Fibroblast of skin of back (primary cell): ENCODE measurements at places on chromosomes 4 and X.

GRCh38 chrX:84182516-84182915 lies 5.5 kb downstream of the RPS6KA6 start:
- no peak for DNase-seq

- DNase-seq: no peak
Observed at GRCh38 chr4:162366146-162366545, 202.3 kb upstream of the FSTL5 start.

DNA sequence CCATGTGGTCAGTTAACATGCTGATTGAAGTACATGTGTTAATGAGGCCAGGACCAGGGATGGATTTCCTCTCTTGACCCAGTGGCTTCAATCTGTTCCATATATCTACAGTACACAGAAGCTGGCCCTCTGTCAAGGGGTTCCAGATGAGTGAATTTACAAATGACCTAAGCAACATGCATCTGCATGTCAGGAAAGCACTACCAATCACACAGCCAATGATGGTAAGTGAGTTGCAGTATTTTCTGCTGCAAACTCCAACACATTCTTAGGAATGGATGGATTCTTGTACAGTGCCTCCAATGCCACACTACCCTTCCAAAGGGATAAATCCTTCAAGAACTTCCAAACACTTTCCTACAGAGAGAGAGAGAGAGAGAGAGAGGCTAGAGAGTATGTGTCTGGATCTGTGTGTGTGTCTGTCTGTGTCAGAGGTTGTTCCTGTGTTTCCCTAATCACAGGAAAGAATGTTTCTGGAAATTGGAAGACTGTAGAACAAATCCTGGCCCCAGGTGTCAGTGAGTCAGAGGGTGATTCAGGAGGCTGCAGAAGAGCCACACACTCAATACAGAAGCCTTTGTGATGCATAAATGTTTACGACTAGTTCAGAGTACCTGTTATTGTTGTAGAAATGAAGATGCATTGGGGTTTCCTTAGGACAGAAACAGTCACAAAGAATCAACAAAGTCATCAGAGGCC lies 107.5 kb downstream of the GUCY2F start:
- no peak for DNase-seq

DNA sequence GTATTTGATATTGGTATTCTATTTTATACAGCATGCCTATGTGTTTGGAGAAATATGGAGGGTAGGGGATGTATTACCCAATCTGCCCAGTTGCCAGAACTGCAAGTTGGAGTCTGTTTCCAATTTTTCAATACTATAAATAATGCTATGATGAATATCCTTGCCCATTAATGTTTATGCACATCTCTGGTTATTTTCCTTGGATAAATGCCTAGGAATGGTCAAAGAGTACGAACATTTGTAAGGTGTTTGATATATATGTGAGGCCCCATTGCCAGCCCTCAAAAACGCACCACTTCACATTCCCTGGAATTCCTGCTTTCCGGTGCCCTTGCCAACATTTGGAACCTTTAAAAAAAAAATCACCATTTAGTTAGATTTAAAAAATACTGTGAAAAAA lies 34.3 kb downstream of the CLDN34 start:
- peak; percentile 11 for DNase-seq

GRCh38 chr4:183241721-183242151 lies 78.3 kb downstream of the CLDN22 start:
- no peak for DNase-seq

- DNase-seq: peak; percentile 95
Observed at GRCh38 chrX:136214551-136214950, 36.6 kb downstream of the MAP7D3 start.

- no peak for DNase-seq
Observed at GRCh38 chr4:157572284-157572683, 351.8 kb downstream of the GRIA2 start.

- no peak for DNase-seq
Observed at GRCh38 chr4:98406819-98407218, 145.6 kb downstream of the RAP1GDS1 start.

DNA sequence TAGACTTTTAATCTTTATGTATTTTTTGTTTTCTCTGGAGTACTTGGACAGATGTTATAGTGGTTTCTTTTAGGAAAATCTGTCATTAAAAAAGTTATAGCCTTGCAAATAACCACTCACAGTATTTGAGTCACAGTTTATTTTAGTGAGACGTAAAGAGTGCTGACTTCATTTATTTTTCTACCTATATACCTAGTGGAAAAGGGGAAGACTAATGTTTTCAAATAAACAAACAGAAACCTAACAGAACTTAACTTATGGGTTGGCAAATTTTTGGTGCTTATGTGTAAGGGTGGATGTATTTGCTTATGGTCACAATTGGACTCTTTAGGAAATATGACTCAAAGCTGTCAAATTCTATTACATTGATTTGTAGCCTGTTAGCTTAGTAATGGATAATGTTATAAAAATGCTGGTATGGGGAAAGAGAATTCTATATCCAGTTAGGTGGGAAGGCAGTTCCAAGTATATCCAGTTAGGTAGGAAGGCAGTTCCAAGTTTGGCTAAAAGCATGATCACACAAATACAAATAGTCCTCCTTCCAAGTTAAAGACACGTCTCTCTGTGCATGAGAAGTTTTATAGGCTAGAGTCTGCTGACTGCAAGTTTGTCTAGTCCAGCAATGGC lies 61.9 kb downstream of the SLC9A6 start:
- DNase-seq: peak; percentile 60

DNA sequence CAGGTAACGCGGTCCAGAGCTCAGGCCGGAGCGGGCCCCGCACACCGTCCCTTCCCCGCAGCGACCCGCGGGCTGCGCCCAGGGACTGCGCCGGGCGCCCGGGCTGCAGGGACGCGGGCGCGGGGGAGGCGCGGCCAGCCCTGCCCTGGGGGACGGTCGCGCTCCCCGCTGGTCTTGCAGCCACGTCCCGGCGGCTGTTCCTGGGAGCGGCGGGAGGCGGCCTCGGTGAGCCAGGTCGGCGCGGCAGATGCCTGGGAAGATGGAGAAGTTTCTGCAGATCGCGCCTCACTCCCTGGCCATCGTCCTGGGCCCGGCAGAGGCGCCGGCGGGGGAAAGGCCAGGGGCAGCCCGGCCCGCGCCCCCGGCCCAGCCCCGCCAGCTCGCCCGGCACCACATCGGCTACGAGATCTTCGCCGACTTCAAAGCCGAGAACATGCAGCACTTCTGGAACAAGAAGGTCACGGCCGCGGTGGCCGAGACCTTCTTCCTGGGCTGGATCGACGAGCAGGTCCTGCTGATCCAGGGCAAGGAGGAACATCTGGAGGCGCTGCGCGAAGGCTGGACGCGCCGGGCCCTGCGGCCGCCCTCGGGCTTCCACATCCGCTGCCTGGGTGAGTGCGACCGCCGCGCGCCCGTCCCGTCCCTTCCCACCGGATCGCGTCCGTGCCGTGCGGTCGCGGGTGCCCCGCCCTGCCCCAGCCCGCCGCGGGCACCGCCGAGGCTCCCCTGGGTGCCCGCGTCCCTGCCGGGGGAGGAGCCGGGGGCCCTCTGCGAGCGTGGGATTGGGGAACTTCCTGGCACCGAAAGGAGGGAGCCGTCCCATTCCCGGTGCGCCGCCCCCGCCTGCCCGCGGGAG lies 107.4 kb upstream of the STOX2 start:
- DNase-seq: peak; percentile 23

DNA sequence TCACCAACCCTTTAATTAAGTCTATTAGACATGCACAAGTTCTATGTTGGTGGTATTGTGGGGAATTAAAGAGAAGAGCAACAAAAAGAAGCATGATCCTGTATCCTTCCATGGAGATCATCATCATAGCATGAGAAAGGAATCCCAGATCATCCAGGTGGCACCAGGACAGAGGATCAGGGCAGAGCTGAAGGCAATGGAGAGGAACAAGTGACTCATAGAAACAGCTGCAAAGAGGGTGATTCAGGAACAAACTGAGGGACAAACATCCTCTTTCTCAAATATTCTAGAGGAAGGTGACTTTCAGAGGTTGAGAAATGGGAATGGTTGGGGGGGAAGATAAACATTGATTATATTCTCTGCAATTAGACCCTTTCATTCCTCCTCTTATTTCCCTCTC lies 105.5 kb upstream of the OTUD4 start:
- DNase-seq: peak; percentile 23

- DNase-seq: no peak
Observed at GRCh38 chr4:67634741-67635140, 66.2 kb downstream of the UBA6 start.

- no peak for DNase-seq
Observed at GRCh38 chr4:80007745-80008149, 65.3 kb downstream of the ANTXR2 start.

- no peak for DNase-seq
Observed at GRCh38 chr4:73448448-73449203, 12.6 kb downstream of the AFP start.

GRCh38 chr4:138045036-138045435 lies 197.1 kb downstream of the SLC7A11 start:
- no peak for DNase-seq

DNA sequence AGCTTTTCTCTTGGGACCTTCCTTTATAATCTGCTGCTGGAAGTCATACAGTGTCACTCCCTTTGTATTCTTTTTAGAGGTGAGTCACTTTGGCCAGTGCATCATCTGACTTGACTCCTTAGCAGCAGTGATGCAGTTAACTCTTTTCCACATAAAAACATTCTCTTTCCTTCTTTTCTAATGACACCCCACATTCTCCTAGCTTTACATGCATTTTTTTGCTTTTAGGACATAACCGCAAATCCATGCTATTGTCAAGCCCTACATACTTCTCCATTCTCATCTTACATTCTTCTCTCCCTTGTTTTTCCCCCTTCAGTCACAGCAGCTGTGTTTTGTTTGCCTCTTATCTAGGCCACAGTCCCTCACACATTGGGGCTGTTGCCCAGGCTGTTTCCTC lies 55.1 kb downstream of the ZNF330 start:
- DNase-seq: peak; percentile 89

- DNase-seq: no peak
Observed at GRCh38 chrX:126900937-126901336, 81.4 kb downstream of the PRR32 start.

DNA sequence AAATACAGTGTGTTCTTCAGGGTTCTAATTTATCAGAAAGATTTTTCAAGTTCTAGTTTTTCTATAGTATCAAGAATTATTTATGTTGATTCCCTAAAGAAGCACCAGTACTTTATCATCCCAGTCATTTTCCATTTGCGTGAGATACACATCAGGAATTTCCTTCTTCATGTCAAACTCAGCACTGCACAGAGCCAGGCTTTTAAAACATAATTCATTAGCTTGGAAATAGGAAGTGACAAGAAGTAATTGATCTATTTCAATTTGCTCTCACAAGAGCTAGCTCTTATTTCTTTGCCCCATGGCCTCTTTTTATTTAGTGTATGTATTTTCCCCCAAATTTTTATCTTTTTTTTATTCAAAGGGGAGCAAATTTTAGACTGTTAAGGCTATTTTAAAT lies 13.0 kb upstream of the SLC10A4 start:
- no peak for DNase-seq

DNA sequence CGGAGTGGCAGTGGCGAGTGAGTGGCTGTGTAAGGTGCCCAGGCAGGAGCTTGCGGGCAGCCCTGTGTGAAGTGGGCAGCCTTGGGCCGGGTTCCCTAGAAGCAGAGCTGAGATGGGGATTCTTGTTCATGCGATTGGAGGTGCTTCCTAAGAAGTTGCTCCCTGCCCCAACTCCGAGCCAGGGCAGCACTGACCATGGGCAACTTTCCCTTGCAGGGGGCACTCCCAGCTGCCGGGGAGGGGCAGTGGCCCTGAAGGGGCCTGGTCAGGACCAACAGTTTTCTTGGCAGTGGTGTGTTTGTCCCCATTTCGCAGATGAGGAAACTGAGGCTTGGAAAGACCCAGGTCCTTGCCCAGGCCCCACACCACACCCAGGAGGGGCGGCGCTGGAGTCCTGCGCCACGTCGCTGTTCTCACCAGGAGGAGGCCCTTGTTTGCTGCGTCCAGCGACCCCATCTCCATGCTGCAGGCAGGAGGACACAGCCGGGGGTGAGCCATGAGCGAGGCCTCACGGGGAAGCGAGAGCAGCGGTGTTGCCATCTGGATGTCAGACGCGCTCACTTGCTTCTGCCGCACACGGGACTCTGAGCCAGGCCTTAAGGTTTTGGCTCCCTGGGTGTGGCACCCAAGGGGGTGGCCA lies 68.9 kb downstream of the TRMT44 start:
- DNase-seq: no peak

DNA sequence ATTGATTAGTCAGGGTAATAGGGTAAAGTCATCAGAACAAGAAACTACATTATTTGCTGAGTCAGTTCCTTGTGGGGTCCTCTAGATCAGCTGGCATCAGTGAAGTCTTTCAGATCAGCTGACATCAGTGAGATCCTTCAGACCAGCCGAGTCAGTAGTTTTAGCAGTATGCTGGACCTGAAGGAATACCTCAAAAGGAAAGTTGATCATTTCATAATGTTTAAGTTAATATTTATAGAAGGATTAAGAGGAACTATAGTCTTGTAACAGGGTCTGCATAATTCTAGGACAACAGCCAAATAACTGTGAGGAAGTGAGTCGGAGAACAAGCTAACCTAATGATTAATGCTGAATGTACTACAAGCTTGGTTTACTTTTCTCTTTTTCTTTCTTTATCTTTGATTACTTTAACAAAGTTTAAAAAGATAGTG lies 958 bp upstream of the UGT2B7 start:
- DNase-seq: peak; percentile 40

- DNase-seq: no peak
Observed at GRCh38 chr4:48832571-48832970, 1.7 kb downstream of the OCIAD1 start.

DNA sequence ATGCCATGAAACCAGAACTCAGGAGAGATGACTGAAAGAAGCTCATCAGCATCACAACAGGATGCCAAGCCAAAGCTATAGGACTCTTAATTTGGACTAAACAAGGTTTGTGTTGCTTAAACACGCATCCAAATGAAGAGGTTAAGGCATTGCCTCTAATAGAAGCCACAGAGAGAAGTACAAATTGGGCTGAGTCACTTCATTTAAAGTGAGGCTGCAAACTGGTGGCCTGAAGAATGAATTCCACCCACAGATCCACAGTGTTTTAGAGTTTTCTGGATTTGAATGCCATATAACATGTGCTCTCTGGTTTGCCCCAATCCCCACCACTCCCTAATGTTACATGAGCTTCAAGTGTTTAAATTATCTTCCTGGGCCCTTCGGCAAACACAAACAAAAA lies 103.5 kb downstream of the FIP1L1 start:
- peak; percentile 30 for DNase-seq

DNA sequence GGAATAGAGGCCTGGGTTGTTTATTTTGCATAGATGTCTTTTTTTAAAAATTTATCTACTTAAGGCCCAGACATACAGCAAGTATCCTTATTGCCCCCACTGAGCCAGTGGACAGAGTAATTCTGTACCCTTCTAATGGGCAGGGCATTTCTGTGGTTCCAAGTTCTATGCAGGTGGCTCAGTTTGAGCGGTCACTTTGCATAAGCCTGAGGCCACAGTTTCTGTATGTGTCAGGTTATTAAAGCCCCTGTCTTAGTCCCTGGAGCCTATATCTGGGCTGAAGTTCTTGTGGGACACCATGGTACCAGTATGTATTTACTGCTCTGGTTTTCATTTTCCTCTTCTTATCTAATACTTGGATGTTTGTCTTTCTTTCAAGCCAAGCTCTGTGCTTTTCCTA lies 168.8 kb downstream of the MID1IP1 start:
- DNase-seq: no peak

- DNase-seq: no peak
Observed at GRCh38 chr4:55439023-55439422, 43.3 kb downstream of the TMEM165 start.

GRCh38 chrX:150842198-150842685 lies 56.2 kb downstream of the CD99L2 start:
- no peak for DNase-seq

GRCh38 chrX:130079824-130080406 lies 30.4 kb downstream of the ELF4 start:
- DNase-seq: peak; percentile 70
